ENCODE measurements at places on chromosomes 2 and 18.
A peak's percentile ranks its signal among the peaks of the same experiment; 100 is the strongest.

DNA sequence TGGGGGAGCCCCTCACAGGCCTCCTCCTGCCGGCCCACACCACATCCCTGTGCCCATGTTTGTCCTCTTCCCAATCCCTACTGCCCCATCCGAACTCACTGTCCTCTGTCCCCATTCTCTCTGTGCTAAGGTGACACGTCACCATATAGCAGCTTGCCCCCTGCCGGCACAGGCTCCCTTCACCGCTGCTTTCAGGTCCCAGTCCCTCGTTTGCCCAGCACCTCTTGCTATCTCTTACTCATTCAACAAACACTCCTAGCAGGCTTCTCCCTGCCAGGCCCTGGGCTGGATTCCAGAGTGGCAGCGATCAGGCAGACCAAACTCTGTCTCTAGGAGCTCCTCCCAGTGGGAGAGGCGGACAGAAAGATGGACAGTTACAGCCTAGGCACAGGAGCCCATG is 74.3 kb downstream of the TFCP2L1 start:
- no peak for DNase-seq

DNA sequence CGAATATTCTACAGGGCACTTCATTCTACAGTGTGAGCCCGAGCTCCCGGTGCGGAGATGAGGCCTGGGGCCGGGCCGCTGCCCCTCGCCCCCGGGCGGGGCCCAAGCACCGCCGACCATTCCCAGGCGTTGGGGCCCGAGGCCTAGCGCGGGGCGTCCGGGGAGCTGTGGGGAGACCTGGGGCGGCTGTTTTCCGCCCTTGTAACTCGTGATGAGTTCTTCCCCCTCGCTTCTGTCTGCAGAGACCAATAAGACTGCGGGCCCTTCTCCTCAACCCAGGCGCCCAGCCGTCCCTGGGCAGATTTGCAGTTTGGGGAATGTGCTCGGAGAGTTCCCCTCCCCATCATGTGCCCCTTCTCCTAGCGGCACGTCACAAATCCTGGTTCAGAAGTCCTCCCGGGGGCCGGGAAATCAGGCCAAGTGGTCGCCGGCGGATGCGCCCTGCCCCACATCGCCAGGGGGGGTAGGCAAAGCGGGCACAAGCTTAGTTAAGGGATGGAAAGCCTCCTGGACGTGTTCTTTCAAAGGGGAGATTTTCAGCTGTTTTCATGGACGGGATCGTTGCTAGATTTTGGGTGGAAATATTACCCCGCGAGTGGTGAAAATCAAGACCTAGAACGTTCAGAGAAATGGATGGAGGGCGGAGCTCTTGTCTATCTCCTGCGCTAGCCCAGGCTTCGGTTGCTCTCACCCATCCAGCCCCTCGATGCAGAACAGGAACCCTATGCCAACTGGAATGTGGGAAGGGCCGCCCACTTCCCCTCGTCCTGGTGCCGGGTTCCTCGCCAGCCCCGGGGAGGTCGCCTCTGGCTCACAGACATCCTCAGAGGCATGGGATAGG is 18.8 kb upstream of the HAAO start:
- no peak for DNase-seq

DNA sequence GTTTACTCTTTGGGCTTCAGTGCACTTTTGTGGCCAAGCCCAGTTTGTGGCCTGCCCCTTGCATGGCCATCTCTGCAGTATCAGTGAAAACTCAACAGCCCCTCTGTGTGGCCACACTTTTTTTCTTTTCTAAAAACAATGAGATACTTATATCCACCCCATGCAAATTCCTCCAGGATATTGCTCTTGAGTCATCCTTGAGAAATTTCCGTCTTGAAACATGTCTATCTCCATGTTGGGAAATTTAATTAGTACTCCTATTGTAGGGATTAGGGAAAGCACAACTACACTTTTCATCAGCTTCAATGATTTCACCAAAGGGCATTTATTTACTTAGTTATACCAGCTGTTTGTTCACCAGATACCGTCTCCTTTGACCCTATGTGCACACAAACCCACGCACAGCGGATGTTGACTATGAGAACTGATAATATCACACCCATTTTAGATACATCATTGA is 993.1 kb downstream of the TSN start:
- peak; percentile 42 for DNase-seq

- no peak for DNase-seq
Measured at GRCh38 chr2:102025016-102025501, 33.3 kb downstream of the IL1R2 start.

GRCh38 chr18:13438507-13439056 is 220.0 kb downstream of the LDLRAD4 start:
- no peak for DNase-seq

GRCh38 chr18:654601-655000 is 2.9 kb upstream of the TYMS start:
- no peak for DNase-seq

DNA sequence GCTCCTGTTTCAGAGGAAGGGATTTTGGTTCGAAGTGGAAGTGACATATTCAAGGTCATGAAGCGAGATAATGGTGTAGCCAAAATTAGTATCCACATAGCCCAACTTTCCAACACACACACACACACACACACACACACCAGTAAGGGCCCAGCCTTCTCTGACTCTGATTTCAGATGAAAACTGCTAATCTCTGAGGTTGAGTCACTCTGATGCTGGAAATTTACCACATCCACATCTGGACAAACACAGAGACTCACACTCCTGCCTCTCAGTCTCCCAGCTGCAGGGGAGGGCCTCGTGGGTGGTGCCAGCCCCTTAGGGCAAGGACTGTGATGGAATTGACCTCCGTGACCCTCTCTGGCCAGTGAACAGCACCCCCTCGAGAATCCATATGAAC is 29.0 kb upstream of the SLC35F6 start:
- no peak for DNase-seq

All from NCI-H2029 (cell line).